ENCODE measurements at places on chromosomes 3 and 15. TPM values are rescaled to one million over a fixed set of nuclear protein-coding genes. Genes with fewer than 3 reads are reported as not detected.

DNA sequence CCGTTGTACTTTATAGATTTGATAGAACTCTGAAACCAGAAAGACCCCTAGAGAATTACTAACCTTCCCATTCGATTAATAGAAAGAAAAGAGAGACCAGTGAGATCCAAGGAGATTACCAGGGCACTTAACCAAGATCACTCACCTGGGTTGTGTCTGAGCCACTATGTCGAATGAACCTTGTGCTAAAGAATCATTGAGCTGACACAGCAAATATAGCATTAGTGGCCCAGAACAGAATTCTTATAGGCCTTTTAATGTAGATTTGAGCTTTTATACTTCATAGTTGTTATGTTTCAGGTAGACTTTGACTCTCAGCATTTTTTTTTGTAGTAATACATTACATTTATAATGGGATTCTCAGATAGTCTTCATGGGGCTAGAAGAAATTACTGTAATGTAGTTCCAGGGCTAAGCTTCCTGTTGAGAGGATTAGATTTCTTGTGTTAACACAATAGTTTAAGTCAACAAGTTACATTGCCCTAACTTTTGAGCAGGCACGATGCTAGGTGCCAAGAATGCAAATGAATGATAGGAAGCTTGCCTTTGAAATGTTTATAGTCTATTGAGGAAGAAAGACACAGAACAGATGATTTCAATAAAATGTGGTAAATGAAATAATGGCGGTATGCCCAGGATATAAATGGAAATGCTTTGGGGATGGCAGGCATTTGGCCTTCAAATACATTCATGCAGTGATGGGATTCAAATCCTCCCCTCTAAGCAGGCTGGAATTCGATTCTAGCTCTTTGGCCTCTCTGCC is 24.4 kb upstream of the ABHD10 start:
- no peak overlapping the region for H3K27ac ChIP-seq
- peaks cover 7% of the 10 kb centered on the region for H3K36me3 ChIP-seq
- H3K27me3 ChIP-seq = no peaks in the 10 kb centered on the region
- no peaks in the 10 kb centered on the region for H3K4me1 ChIP-seq
- no peak for DNase-seq

DNA sequence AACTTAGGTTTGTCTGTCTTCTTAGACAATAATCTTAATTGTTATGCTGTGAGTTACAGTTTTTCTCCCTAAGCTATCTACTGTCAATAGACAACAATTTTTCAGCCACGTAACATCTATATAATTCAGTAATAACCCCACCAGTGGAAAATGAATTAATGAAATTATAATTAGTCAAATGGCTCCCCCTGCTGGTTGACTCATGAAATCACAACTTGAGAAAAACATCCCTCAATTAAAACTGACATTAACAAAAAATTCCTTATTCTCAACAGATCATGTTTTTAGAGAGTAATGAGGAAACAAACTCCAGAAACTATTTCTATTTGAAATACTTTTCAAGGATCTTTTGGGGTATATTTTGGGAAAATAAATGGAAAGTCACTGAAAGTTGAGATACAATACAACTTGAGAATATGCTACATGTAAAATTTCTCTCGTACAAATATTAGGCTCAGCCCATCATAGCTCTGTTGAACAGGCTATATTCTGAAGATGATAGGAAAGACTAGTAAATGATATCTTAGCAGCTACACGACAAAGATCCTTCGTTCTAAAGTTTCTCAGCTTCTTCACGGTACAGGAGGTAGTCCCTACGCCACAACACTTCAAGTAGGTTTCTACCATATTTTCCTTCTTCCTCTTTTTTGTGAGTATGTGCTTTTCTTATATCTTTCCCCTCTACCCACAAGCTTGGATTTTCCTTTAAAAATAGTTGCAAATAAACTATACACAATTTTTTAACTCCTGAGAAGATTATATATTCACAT is 20.7 kb downstream of the PPP1R2 start:
- H3K27ac ChIP-seq = no peak overlapping the region
- DNase-seq = no peak
- H3K4me3 ChIP-seq = no peak overlapping the region
- no peaks in the 10 kb centered on the region for H3K4me1 ChIP-seq
- no peaks in the 10 kb centered on the region for H3K27me3 ChIP-seq

GRCh38 chr15:77747175-77748077 is 114.7 kb upstream of the LINGO1 start:
- DNase-seq = no peak
- H3K27ac ChIP-seq = no peak overlapping the region

GRCh38 chr3:31219131-31219843 is 313.4 kb upstream of the STT3B start:
- no peaks in the 10 kb centered on the region for H3K4me1 ChIP-seq
- no peak for DNase-seq
- H3K36me3 ChIP-seq = no peaks in the 10 kb centered on the region
- no peak overlapping the region for H3K27ac ChIP-seq
- no peak overlapping the region for H3K4me3 ChIP-seq

- H3K4me1 ChIP-seq = no peaks in the 10 kb centered on the region
- H3K27me3 ChIP-seq = no peaks in the 10 kb centered on the region
- no peaks in the 10 kb centered on the region for H3K36me3 ChIP-seq
- H3K27ac ChIP-seq = no peak overlapping the region
Measured at GRCh38 chr15:65940618-65940909, 71.3 kb downstream of the RAB11A start.

- no peaks in the 10 kb centered on the region for H3K4me1 ChIP-seq
- no peaks in the 10 kb centered on the region for H3K36me3 ChIP-seq
- H3K27me3 ChIP-seq = no peaks in the 10 kb centered on the region
- DNase-seq = no peak
Measured at GRCh38 chr15:40879609-40880008, 5.6 kb upstream of the RHOV start.

DNA sequence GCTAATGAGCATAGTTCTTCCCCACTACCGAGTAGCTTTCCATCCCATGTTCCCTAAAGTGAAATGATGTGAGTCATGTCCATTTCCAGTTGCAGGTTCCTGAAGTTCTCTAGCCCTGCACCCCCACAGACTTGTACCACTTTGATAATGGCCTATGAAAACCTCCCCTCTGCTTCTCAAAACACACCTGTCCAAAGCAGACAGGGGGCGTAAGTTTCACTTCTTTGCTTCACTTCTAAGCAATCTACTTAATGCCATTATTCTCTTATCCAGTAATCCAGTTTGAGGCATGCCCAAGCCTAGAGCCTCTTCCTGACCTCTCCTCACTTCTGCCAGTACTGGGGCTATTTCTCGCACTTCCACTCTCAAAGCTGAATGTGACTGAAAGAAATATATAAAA is 305.1 kb downstream of the IGSF11 start:
- H3K27ac ChIP-seq = no peak overlapping the region
- H3K4me1 ChIP-seq = no peaks in the 10 kb centered on the region
- H3K36me3 ChIP-seq = no peaks in the 10 kb centered on the region

DNA sequence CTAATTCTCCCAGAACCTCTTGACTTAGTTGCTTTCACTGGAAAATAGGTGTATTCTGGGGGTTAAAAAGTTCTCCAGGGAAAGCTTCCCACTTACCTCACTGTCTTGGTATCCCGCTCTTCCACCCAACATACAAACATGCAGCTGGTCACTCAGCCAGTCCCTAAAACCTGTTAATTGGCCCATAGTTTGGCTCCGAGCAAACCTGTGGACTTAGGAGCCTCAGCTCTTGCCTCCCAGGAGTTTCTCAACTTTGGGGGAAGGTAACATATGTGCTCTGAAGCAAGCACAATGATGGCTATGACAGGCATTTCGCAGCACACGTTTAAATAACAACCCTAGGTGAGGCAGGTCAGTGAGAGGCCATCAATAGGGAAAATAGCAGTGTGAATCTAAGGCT is 25.8 kb upstream of the LRRFIP2 start:
- H3K4me1 ChIP-seq = no peaks in the 10 kb centered on the region
- no peaks in the 10 kb centered on the region for H3K27me3 ChIP-seq
- H3K27ac ChIP-seq = no peak overlapping the region
- DNase-seq = no peak
- no peak overlapping the region for H3K4me3 ChIP-seq
- no peaks in the 10 kb centered on the region for H3K36me3 ChIP-seq

GRCh38 chr3:183353421-183353820 is 75.0 kb downstream of the MCF2L2 start:
- H3K27ac ChIP-seq = no peak overlapping the region
- H3K36me3 ChIP-seq = no peaks in the 10 kb centered on the region
- H3K4me3 ChIP-seq = no peak overlapping the region
- no peaks in the 10 kb centered on the region for H3K27me3 ChIP-seq

GRCh38 chr3:108420926-108421325 is 89.5 kb downstream of the MYH15 start:
- no peaks in the 10 kb centered on the region for H3K36me3 ChIP-seq
- no peaks in the 10 kb centered on the region for H3K4me1 ChIP-seq
- H3K27me3 ChIP-seq = no peaks in the 10 kb centered on the region
- H3K27ac ChIP-seq = no peak overlapping the region

DNA sequence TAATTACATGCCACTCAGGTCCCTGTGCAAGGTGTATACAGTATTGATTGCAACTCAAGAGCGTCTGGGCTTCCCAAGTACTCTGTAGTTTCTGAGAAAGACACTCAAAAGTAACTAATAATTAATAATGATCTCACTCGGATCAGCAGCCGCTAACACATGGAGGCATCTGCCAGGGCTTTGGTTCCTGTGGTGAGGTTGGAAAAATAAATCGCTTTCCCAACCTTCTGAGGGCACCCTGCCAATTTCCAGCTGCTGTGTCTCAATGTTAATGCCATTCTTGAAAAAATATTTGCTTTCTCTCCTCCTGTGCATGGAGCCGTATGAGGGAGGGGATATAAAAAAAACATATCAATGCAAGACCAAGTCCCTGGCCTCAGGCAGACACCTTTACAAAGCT is 116.5 kb upstream of the SLC2A2 start:
- no peak for DNase-seq
- H3K27me3 ChIP-seq = no peaks in the 10 kb centered on the region
- H3K36me3 ChIP-seq = no peaks in the 10 kb centered on the region
- H3K27ac ChIP-seq = no peak overlapping the region
- H3K4me3 ChIP-seq = no peak overlapping the region
- H3K4me1 ChIP-seq = peaks cover 1% of the 10 kb centered on the region

Gene GOLGA6L4
- 6.8 TPM for total RNA-seq

Gene STAC
- 12.5 TPM for total RNA-seq

Gene AP3B2
- 0.16 TPM for total RNA-seq

Gene SLC22A13
- total RNA-seq = 1.3 TPM

Gene MINDY2
- 46.3 TPM for total RNA-seq

Gene P2RY1
- 3.5 TPM for total RNA-seq

Gene RASL12
- total RNA-seq = 86.9 TPM

Gene FGF12
- 1.2 TPM for total RNA-seq

Gene LAMB2
- 362 TPM for total RNA-seq

Gene XPC
- total RNA-seq = 29.7 TPM

Gene UQCRC1
- total RNA-seq = 143 TPM

Gene CTDSPL
- total RNA-seq = 48.0 TPM

Gene C3orf70
- 20.4 TPM for total RNA-seq

All from aorta (tissue), 5 donors.